ENCODE measurements at places on chromosomes 11 and 22. TPM values are rescaled to one million over a fixed set of nuclear protein-coding genes. Genes with fewer than 3 reads are reported as not detected.

The P4HA3 gene
- 3.7 TPM for total RNA-seq

The ZNF280B gene
- total RNA-seq = 1.2 TPM

The DCHS1 gene
- total RNA-seq = 4.3 TPM

The HEPACAM gene
- not detected for total RNA-seq

The HEPHL1 gene
- not detected for total RNA-seq

The CTR9 gene
- total RNA-seq = 15.6 TPM

The SGSM1 gene
- not detected for total RNA-seq

The SH3BP1 gene
- 8.9 TPM for total RNA-seq

The C1QTNF4 gene
- 1.8 TPM for total RNA-seq

The MRGPRX3 gene
- not detected for total RNA-seq

The LPXN gene
- 6.1 TPM for total RNA-seq

The GLYAT gene
- not detected for total RNA-seq
